Dermis blood vessel endothelial cell (primary cell): ENCODE measurements at places on chromosomes 1 and 21. TPM values are rescaled to one million over a fixed set of nuclear protein-coding genes. Genes with fewer than 3 reads are reported as not detected.
A peak's percentile ranks its signal among the peaks of the same experiment; 100 is the strongest.

DNA sequence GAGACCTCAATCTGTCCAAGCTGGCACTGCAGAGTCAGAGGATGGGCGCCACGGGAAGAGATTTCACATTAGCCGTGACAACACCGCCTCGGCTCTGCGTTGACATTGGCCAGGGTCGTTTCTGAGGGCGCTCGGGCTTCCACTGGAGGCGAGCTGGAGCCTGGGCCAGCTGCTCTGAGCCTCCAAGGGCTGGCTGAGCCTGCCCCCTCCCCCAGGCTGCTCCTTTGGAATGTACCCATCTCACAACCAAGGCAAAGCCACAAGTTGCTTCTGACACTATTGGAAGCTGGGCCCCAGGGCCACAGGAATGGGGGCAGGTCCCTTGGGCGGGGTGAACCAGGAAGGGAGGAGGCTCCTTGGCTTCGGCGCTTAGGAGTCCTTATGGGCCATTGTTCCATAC lies 12.7 kb downstream of the GPR3 start:
- no peak for DNase-seq

DNA sequence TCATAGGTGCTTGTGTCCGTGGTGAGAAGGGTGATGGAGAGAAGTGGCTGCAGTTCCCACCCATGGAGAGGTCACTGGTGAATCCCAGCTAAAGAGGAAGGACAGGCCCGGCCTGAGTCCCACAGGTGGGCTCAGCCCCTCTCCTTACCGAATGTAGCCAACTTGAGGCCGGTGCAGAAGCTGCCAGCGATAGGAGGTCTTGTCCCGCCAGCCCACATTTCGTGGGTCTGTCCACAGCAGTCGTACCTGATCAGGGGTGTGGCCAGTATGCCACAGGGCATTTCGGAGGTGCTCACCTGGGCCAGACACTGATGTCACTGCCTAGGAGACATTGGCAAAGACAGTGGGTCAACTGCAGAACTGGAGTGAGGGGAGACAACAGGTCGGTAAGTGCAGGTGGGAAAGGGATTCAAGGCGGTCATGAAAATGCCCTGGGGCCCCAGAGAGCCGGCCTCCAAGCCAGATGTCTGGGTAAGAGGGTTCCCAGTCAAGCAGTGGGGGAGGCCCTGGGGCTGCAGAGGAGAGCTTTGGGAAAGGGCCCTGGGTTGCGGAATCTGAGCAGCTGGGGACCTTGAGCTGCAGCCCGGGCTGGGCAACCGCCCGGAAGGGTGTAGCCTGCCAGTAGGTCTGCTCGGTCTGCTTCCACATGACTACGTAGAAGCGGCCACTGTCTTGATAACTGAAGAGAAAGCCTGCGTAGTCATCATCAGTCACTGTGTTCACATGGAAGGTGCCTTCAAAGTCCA lies 10.6 kb downstream of the THBS3 start:
- DNase-seq: no peak

OR6N1 gene
- not detected in 2 replicates for total RNA-seq

GRCh38 chr21:44818640-44819011 lies 764 bp upstream of the SUMO3 start:
- DNase-seq: no peak

DENND1B gene
- 2.6 and 5.4 TPM in 2 replicates for total RNA-seq

- DNase-seq: no peak
Measured at GRCh38 chr1:226676381-226676780, 62.7 kb downstream of the ITPKB start.

WDR47 gene
- total RNA-seq: 21.6 and 22.2 TPM in 2 replicates

GRCh38 chr1:43316738-43317520 lies 16.1 kb downstream of the TIE1 start:
- no peak for DNase-seq

- peak; percentile 97 for DNase-seq
Measured at GRCh38 chr1:234544087-234544579, 65.2 kb upstream of the TARBP1 start.

CD5L gene
- not detected in 2 replicates for total RNA-seq

- DNase-seq: no peak
Measured at GRCh38 chr1:114155706-114156105, 2.0 kb upstream of the SYT6 start.

DNA sequence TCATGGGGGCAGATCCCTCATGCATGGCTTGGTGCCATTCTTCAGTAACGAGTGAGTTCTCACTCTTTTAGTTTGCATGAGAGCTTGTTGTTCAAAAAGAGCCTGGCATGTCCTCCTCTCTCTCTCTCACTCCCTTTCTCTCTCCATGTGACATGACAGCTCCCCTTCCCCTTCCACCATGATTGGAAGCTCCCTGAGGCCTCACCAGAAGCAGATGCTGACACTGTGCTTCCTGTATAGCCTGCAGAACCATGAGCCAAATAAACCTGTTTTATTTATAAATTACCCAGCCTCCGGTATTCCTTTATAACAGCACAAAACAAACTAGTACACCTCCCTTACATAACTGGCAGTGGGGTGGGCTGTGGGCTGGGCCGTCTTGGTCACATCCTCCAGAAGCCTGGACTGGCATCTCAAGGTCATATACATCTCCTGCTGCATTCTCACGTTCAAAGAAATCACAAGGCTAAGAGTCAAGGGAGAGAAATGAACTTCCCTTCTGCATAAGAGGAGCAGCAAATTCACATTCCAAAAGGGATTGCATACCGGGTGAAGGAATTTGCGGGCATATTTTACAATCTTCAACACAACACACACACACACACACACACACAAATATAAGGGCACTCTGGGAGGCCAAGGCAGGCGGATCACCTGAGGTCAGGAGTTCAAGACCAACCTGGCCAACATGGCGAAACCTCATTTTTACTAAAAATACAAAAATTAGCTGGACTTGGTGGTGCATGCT lies 2.3 kb upstream of the CCSAP start:
- DNase-seq: no peak

GRCh38 chr1:118947790-118948189 lies 40.4 kb downstream of the TBX15 start:
- no peak for DNase-seq

DNA sequence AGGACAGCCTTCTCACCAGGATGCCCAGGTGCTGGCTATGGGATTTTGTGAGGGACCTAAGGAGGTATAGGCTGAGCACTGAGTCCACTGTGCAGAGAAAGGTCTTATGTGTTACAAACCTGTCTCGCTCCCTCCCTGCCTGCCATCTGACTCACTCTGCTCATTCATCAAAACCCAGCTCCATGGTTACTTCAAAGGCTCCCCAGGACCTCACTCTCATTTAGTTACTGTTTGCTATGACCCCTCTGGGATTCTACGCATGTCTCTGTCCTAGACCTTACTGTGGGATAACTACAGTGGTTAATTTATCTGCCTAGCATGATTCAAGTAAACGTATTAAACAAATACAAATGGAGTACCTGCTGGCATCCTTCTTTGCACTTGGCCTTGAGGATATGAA lies 211.6 kb upstream of the KIAA0040 start:
- DNase-seq: no peak

ACTN2 gene
- total RNA-seq: 0.09 TPM in 1 of 2 replicates, not detected in the other

DNA sequence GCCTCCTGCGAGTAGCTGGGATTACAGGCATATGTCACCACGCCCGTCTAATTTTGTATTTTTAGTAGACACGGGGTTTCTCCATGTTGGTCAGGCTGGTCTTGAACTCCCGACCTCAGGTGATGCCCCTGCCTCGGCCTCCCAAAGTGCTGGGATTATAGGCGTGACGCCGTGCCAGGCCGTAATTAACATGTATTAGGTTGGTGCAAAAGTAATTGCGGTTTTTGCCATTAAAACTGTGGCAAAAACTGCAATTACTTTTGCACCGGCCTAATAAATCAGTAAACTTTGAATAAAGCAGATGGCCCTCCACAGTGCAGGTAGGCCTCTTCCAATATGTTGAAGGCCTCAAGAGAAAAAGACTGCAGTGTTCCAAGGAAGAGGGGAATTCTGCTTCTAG lies 35.4 kb downstream of the TNFRSF9 start:
- DNase-seq: no peak

DNA sequence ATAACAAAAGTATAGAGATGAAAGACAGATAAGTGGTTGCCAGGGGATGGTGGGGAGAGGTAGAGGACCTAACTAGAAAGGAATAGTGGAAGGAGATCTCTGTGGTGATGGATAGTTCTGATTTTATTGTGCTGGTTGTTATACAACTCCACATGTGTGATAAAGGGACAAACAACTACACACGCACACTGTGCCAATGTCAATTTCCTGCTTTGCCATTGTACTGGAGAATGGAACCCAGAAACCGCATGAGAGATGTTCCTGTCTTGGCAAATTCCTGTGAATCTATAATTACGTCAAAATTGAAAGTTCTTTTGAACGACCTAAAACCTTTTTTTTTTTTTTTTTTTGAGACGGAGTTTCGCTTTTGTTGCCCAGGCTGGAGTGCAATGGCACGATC lies 11.0 kb downstream of the TNFRSF9 start:
- peak; percentile 59 for DNase-seq

DNA sequence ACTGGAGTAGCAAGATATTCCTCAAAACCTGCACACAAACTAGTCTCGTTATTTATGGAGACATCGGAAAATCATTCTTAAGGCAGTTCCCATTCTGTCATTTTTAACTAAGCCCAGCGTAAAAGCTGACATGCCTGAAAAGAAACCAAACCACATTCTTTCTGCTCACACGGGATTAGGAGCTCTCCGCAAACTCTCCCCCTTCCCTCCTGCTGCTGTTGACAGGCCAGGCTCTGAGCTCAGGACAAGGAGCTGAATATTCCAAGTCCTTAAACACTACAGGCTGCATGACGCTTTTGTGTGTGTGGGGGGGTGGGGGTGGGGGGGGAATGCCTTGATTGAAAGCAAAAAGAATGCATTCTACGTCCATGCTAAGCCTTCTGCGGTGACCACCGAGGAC lies 5.2 kb downstream of the OLIG1 start:
- no peak for DNase-seq

DNA sequence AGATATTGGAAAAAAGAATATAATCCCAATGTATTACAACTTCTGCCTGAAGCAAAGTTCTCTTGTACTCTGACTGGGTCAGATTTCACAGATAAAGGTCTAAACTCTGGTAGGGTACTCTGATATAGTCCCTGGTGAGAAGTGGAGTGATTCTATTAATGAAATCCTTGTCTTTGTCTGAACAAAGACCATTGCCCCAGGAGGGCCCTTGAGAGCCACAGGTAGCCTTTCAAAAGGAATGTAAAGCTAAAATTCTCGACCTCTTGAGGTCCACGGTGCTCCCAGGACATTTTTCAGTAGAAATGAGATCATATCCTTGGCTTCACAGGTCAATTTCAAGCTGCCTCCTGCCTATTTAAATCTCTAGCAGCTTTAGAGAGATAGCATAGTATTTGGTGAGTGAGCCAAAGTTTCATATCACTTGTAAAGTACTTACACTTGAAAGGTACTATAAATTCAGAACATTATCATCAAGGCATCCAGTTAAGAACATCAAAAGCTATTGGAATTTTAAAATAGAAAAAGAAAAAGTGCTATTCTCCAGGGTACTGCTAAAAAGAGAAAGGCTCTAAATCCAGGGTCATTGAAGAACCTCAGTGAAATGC lies 10.1 kb downstream of the TNNI3K start:
- DNase-seq: no peak

LUZP1 gene
- 51.9 and 66.4 TPM in 2 replicates for total RNA-seq

GRCh38 chr1:75937034-75937433 lies 4.8 kb upstream of the ASB17 start:
- no peak for DNase-seq

CFHR4 gene
- total RNA-seq: not detected in 2 replicates

DNA sequence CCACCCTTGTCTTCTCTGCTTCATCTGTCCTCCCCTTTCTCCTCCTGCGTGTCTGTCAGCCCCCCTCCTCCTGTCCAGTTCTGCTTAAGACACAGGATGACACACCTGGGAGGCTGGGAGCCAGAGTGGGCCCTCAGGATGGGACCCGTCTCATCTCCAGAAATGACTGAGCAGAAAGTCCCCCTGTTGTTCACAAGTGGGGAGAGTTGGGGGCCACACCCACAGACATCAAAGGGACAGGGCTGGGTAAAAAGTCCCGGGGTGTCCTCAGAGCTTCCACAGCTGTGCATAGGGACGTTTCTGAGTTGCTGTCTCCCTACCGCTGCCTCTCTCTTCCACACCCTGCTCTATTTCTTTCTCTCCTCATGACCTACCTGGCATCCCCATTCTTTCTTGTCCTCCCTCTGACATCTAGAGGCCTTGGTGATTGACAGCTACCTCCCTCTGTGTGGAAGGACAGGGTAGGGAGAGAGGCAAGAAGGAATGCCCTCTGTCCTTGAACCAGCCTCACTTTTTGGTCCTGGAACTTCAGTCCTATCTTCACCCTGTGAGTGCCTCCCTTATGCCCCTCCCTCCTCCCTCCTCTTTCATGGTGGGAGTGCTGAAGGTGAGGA lies 19.5 kb upstream of the SH2D2A start:
- no peak for DNase-seq
